ENCODE measurements at places on chromosomes 1 and 21.

DNA sequence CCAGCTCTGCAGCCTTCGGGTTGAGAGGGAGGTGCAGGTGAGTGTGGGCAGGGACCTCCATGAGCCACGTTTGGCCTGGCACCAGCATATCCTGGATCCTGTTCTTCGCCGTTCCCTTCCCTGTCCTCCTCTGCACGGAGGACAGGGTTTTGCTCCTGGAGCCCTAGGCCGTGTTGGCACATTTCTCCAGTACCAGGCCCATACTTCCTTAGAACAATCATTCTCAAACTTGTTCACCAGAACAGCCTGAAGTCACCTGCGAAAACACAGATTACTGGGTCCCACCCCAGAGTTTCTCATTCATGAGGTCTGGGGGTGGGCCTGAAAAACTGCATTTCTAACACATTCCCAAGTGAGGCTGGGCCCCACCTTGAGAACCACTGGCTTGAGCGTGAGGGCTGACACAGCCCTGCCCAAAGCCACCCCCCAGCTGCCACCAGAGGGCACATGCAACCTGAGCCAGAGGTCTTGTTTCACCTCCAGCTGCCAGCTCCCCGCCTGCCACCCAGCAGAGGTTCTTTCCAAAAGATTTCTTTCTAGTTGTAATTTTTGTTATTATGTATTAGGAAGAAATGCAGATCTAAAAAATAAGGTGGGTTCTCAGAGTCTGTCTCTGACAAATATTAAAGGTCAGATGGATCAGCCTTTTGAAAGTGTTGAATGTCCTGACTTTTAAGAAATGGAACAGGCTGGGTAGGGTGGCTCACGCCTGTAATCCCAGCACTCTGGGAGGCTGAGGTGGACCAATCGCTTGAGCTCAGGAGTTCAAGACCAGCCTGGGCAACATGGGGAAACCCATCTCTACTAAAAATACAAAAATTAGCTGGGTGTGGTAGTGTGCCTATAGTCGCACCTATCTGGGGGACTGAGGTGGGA lies 39.6 kb upstream of the LDLRAP1 start:
- DNase-seq = peak; percentile 44

DNA sequence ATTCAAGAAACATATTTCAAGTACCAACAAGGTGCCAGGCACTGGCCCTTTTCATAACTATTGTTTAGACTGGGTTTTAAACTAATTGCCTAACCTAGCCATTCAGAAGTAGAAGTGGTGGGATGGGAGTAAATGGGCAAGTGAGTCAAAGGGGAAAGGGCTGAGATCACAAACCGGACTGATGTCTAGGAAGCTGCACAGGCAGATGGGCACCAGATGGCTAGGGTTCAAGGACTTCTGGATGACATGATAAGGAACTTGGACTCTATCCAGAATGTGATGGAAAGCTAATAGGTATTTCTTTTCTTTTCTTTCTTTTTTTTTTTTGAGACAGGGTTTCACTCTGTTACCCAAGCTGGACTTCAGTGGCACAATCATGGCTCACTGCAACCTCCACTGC lies 46.6 kb downstream of the LYST start:
- no peak for DNase-seq

DNA sequence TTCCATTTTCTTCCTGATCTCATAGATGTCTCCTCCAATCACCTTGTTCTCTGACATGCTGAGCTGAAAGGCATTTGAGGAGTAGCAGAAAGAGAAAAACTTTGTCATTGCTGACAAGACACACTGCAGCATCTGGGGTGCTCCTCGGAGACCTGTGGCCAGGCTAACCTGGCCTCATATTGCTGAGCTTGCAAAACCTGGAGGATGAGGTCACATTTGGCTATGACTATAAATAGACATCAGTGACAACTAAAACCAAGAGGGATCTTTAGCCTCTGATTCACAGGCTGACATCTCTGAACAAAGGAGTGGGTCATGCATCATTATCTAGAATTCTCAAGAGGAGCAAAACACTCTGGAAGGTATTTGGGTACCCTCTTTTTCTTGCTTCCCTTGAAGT lies 83.7 kb downstream of the PROX1 start:
- DNase-seq = no peak

- no peak for DNase-seq
These were observed 278.2 kb upstream of the C1orf105 start for GRCh38 chr1:172142324-172142723.

- no peak for DNase-seq
These were observed 30.0 kb upstream of the C1orf185 start for GRCh38 chr1:51072043-51072439.

- DNase-seq = no peak
These were observed 24.9 kb upstream of the C1orf105 start for GRCh38 chr1:172395576-172395975.

GRCh38 chr21:22516230-22516629 lies 1518.0 kb downstream of the NCAM2 start:
- no peak for DNase-seq

GRCh38 chr1:45792744-45793143 lies 10.7 kb upstream of the MAST2 start:
- DNase-seq = no peak

GRCh38 chr1:160853754-160854153 lies 8.9 kb downstream of the CD244 start:
- DNase-seq = no peak

- DNase-seq = no peak
These were observed 183.8 kb downstream of the AJAP1 start for GRCh38 chr1:4838231-4838630.

GRCh38 chr1:168509875-168510791 lies 33.7 kb downstream of the XCL2 start:
- no peak for DNase-seq

GRCh38 chr1:212670301-212670700 lies 29.3 kb downstream of the BATF3 start:
- no peak for DNase-seq

DNA sequence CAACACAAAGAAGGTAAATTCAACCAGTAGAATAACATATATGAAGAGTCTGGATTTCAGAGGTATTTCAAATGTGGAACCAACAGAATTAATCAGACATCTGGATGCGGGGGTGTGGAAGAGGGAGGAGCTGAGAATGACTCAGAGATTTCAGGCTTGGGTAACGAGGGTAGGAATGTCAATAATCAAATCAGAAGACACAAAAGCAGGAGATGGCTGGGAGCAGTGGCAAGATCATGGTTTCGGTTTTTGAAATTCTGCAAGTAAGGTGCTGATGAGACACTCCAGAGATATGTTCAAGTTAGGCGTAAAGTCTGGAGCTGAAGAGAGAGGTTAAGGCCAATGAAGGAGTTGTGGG lies 64.0 kb downstream of the PLPPR5 start:
- no peak for DNase-seq

GRCh38 chr1:239511875-239512274 lies 125.5 kb downstream of the CHRM3 start:
- no peak for DNase-seq

GRCh38 chr1:53592985-53593757 lies 134.0 kb downstream of the DMRTB1 start:
- DNase-seq = no peak

GRCh38 chr1:25832336-25833037 lies 12.7 kb downstream of the MTFR1L start:
- DNase-seq = no peak

DNA sequence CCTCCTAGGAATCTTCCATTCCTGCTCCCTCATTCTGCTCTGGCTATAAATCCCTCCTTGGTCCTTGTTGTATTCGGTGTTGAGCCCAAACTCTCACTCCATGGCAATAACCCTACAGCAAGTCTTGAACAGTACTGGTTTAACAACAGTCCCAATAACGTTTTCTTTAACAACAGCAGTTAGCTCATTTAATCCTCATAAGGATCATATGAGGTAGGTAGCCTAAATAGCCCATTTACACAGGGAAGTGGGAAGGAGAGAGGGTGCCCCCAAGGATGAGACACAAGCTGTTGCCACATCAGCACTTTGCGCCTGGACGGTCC lies 444 bp upstream of the AGTRAP start:
- no peak for DNase-seq

- DNase-seq = no peak
These were observed 55.2 kb downstream of the SASS6 start for GRCh38 chr1:100077531-100077930.

DNA sequence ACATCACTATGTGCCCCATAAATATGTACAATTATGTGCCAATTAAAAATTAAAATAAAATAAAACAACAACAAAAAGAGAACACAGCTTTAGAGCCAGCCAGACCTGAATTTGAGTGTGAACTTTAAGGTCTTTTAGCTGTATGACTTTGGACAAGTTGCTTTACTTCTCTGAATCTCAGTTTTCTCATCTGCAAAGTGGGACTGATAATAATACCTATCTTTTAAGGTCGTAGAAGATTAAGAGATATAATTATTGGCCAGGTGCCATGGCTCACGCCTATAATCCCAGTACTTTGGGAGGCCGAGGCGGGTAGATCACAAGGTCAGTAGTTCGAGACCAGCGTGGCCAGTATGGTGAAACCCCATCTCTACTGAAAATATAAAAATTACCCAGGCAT lies 3.3 kb upstream of the VPS72 start:
- DNase-seq = no peak

DNA sequence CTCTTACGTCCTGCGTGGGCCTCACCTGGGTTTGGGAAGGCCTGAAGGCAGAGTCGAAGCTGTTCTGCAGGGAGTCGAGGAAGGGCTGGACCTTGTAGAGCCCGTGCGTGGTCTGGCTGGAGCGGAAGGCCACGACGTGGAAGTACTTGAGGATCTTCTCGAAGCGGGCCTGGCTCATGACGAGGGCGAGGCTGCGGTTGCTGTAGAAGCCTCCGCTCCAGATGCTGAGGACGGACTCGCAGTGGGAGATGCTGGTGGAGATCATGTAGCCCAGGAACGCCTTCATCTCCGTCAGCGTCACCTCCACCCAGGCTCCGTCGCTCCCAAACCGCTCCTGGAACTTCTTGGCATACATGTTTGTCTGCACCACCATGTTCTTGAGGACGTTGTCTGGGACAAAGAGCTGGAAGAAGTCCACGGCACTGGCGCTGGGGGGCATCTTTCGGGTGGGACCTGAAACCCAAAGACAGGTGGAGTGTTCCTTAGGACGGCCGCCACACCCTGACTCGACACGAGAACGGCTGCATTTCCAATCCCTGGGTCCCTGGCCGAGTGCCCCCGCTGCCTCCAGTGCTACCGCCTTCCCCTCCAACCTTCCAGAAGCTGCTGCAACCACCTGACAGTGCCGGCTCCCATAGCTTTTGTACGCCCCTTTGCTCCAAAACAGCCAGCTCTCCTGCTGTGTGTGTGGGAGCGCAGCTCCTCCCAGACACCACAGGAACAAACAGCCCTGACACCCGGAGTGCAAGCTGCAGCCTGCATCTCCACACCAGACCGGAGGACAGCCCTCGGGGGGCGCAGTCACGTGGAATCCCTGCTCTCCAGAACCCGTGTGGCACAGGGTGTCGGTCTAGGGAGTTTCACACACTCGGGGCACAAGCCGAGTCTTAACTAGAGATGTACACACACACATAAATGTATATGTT lies 69.0 kb downstream of the PGBD5 start:
- DNase-seq = no peak

DNA sequence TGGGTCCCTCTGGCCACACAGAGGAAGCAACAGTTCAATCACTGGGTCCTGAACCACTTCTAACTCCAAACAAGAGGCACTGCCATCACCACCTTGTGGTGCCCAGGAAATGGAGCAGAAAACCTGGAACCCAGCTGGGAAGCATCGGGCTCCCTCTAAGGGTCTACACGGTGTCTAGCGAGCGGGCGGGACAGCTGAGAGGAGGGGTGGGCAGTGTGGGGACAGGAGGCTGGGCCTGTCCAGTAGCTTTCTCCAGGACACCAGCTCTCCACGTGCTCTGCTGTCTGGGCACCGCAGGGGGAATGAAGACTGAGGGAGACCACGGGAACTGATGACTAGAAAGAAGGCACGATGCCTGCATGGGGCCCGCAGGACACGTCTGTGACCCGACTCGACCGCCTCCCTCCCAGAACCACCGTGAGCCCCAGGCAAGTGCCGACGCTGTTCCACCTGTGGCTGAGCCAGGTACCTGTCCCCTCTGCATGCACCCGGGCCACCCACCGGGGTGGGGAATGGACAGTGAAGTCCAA lies 5.4 kb upstream of the PRDM15 start:
- no peak for DNase-seq

DNA sequence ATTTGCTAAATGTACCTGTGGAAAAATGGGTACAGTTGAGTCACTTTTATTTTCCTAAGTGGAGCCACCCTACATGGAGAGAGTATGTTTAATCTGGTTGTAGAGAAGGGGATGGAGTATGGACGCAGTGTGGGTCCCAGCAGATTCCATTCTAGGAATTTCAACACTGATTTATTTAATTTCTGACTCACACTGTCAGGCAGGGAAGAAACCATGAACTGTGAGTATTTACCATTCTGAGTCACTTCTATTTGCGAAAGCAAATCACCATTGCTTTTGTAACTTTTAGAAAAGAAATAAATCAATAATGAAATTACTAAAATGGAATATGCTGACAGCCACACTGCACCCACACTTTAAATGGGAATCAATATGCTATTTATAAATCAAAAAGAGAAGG lies 339.0 kb downstream of the DSCAM start:
- DNase-seq = no peak

- no peak for DNase-seq
These were observed at the start of gene CRB1 for GRCh38 chr1:197268012-197268411. TSS of gene CRB1 (plus strand) at chr1:197268252. CDS start at chr1:197268413, 161 bp downstream.

DNA sequence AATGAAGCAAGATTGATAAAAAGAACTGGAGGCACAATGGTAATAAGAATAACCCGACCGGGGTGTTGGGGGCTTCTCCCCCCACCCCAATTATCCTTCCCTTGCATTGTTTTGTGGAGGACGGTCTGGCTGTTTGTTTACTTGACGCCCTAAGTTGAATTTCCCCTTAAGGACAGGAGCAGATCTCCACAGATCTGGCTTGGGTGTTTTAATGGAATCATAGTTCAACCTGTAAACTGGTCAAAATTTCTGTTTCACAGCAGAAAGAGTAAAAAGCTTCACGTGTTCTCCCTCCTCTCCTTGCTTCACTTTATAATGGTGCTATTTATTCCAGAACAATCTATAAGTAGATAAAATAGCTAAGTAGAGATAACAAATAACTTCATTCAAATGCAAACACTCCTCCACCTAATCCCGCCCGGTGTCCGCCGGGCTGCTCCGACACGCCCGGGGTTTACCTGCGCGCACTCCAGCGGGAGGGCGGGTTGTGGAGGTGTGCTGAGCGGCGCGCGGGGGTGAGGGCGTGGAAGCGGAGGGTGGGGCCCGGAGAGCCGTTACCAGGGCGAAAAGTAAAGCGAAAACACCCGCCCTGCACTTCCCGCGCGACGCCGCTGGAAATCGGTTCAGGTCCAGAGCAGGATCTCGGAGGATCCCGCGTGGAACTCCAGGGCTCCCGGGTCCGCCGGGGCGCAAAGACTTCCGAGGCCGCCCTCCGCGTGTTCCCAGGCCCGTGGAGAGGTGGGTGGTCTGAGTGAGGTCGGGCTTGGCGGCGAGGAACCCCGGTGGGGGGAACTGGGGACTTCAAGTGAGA lies 2.0 kb upstream of the ATF3 start:
- DNase-seq = peak; percentile 29

- DNase-seq = no peak
These were observed 57.9 kb downstream of the AGPAT3 start for GRCh38 chr21:43922949-43923348.

DNA sequence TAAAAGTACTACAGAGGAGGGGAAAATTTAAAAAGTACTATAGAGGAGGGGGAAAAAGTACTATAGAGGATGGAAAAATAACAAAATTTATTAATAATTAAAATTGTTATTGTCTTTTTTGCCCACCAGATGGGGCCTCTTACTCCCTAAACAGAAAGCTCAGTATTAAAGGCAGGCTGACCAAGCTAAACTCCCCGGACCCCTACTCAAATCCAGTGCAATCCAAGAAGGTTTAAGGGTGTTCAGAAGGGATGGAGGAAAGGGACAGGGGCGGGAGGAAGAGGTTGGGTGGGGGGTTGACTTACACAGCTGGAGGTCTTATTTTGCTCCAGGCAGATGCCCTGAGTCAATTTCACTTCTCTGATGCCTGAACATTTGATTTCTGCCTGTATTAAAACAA lies 13.7 kb downstream of the CD34 start:
- DNase-seq = no peak

Data from stimulated activated CD4-positive, alpha-beta T cell treated with anti-CD3 and anti-CD28 coated beads, Interleukin-1b, Interleukin-23, amount 100 ng/mL, for 1 hour (primary cell).